ENCODE measurements at places on chromosomes 6 and 20. TPM values are rescaled to one million over a fixed set of nuclear protein-coding genes. Genes with fewer than 3 reads are reported as not detected.

SYCP2 gene
- total RNA-seq: 0.69 TPM

BEND6 gene
- total RNA-seq: 1.5 TPM

TNF gene
- 0.23 TPM for total RNA-seq

PCSK2 gene
- 0.74 TPM for total RNA-seq

TBXT gene
- total RNA-seq: 0.15 TPM

APOBEC2 gene
- total RNA-seq: not detected

KCNK16 gene
- total RNA-seq: not detected

VSTM2L gene
- 1.9 TPM for total RNA-seq

HDGFL1 gene
- total RNA-seq: not detected

Data from WTC11 (cell line).